IPS DF 19.7 (cell line): ENCODE measurements at places on chromosomes 13 and 19.

DNA sequence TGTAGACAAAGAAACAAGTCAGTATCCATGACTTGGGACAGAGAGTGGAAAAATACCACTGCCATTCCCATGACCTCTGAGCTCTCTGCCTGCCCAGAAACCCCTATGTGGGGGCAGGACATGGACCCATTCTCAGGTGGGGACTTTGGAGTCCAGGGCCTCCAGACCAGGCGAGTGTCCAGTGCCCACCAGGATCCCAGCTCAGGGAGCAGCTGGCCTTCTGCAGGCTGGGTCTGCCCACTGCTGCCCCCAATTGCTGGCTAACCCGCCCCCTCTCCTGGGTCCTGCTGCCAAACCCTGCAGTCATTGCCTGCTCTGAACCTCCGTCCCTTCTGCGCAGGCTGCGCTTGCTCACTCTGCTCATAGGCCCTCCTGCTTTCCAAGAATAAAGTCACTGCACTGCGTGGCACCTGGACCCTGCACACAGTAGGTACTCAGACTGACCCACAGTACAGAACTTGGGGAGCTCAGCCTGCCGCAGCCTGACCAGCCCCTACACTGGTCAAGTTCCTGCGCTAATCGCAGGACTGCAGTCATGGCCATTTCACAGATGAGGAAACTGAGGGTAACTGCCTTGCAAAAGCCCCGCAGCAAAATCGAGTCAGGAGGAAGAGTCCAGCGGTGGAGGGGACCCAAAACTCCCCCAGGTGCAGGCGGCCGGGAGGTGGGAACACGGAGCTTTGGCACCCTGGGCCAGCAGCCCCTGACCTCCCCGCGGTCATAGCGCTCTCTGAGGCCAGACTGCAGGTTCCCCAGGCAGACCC, 774 bp downstream of the SLC7A10 start:
- DNase-seq, result no peak

- DNase-seq, result no peak
Measured at GRCh38 chr13:110664673-110665072, 41.2 kb downstream of the CARS2 start.

- no peak for DNase-seq
Measured at GRCh38 chr13:30869491-30869890, 36.6 kb upstream of the MEDAG start.

- no peak for DNase-seq
Measured at GRCh38 chr19:20318616-20319015, 151.6 kb downstream of the ZNF486 start.

GRCh38 chr13:33229446-33230177, 55.9 kb downstream of the STARD13 start:
- DNase-seq, result no peak

DNA sequence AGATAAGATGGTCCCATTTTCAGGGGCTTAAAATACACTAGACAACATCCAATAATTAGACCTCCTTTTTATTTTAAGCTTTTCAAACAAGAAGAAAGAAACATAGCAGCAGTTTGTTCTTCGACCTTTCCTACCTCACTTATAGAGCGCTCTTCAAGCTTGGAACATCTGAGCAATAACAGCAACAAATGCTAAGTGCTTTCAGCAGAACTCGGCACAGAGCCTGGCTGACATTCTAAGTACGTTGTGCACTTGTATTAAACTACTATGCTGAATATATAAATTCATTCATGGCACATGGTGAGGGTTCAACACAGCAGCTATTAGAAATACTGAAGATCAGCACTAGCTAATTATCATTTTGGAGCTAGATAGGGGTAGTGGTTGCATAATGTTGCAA, 256.1 kb upstream of the MAB21L1 start:
- no peak for DNase-seq

DNA sequence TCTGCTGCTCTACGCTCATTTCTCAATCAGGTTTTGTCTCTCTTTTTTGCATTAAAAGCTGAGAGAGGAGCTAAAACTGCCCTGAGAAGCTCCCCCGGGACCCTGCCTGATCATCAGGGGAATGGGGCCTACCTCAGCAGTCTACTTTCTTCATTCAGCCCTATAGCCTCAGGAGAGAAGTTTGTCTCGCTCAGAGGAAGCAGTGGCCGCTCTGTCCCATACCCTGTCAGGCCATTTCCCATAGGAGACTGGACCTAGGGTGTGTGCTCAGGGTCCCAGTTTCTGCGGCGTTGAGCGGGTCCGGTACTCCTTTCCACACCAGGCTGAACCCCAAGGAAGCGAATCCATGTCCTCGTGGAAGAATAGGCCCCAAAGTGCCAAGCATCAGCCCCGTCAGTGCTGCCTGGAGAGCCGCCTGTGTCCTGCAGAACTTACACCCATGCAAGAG, 21.7 kb downstream of the UBE2L5 start:
- no peak for DNase-seq

- DNase-seq, result no peak
Measured at GRCh38 chr19:33392341-33393285, 19.1 kb downstream of the CEBPG start.

GRCh38 chr19:54154603-54155345, 4.7 kb downstream of the LENG1 start:
- no peak for DNase-seq

DNA sequence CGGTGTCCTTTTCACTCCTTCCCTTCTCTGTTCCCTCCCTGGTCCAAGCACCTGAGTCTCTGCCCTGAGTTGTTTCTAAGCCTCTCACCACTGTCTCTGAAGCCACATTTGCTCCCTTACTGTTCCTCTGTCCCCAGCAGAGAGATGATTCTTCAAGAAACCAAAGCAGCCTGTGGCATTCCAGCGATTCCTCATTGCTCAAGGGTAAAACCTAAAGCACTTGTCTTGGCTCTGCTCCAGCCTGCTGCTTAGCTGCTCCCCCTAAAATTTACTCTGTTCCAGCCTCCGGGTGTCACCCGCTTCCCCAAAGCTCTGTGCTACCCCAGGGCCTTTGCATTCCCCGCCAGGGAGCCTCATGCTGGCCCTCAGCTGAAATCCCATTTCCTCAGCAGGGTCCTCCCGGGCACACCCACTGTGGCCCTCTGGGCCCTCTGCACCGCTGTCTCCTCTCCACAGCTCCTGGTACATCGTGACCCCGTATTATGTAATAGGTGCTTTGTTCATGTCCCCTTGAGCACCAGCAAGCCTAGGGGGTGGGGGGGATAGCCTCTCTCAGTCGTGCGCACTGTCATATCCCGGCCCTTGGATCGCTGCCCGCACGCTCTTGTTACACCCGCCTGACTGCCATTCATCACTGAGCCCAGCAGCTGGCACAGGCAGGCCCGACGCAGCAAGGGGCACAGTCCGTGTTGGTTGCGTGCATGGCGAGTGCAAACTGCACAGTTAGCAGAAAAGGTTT, 15.8 kb downstream of the TECR start:
- DNase-seq, result no peak

GRCh38 chr19:11843722-11844121, 4.8 kb upstream of the ZNF439 start:
- DNase-seq, result no peak

GRCh38 chr13:49540552-49540951, 44.8 kb downstream of the PHF11 start:
- peak; percentile 7 for DNase-seq

GRCh38 chr13:85549819-85550218, 249.4 kb downstream of the SLITRK6 start:
- no peak for DNase-seq

DNA sequence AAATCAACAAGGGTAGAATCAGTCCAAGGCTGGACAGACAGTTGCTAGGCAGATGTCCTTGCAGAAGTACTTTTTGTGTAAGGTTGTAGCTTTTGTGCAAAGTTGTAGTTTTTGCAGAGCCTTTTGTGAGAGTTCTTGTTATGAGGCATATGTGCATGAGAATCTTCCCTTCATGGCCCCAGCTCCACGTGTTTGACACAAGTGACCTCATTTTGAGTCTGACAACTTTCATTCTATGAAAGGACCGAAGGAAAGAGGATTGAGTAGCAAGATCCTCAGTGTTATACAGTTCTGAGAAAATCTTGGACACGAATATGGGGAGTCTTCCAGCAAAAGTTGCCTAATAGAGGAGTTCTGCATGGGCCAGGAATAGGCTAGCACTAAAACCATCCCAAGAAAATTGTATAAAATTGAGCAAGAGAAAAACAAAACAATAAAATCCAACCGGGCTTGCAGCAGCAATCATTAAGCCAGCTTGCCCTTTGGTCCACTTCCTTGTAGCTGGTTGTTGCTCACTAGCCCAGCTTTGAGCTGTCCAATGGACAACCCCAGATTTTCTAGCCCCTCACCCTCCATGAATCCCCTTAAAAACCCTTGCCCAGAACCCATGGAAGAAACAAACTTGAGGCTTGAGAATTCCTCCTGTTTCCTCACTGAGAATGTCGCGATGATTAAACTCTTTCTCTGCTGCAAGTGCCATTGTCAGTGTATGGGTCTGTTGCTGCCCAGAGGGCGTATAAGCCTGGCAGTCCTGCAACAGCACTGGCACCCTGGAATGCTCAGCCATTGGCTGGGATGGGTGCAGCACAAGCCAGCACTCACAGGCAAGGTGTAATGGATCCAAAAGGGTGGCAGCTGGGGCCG, 6.5 kb downstream of the EPSTI1 start:
- DNase-seq, result no peak

- no peak for DNase-seq
Measured at GRCh38 chr13:109725995-109726637, 60.3 kb downstream of the IRS2 start.

DNA sequence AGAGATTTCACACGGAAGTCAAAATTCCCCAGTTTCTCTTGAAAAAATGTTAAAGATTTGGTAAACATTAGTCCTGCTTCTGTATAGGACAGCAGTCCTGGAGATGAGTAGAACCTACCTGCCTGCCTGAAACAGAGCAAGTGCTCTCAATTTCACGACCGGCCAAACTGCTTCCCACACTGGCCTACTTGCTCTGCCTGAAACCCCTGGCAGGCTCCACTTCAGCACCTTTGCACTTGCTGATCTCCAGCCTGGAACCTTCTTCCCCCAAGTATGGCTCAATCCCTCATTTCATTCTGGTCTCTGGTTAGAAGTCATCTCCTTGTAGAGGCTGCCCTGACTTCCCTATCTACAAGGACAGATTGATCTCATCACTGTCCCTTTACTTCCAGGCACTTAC, 271.4 kb downstream of the DLEU7 start:
- DNase-seq, result no peak

DNA sequence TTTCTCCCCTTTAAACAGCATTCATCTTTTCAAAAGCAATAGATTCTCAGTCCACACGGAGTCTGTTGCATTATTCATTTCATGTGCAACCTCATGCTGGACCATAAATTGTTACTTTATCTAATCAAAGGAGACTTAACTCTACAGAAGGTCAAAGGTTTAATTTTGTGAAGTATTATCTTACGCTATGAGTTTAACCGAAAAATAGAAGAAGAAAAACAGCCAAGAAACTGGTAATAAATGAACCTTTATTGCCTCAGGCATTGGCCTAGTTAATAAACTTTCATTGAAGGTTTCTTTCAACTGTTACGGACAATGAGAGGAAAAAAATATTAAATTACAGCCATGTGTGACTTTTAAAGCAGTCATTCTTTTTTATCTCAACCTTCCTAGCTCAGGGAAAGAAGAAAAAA, 223.6 kb downstream of the DACH1 start:
- no peak for DNase-seq

DNA sequence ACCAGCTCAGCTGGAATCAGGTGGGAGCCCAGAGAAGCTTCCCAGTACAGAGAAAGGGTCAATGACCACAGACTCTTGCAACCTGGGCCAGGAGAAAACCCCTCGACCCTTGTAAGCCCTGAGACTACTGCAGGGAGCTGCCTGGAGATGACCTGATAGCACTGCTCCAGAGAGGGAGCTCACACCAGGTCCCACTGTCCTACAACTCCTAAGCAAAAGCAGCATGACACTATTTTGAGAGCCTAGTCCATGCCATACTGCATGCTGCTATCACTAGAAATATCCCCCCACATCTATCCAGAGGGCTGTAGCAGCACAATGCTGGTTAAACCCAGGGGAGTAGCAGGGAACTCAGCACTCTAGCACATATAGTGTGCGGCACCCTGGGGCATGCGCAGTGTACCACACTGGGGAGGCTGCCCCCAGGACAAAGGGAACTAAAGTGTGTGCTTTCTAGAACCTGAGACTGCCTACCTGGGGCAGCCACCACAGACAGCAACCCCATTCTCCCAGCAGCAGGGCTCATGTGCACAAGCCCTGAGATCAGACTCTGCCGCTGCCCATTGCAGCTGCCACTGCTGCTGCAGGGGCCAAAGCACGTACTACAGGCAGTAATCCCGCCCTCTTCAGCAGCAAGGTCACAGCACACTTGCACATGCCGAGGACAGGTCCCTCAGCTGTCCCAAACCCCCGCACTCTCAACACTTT, 27.1 kb upstream of the N4BP2L1 start:
- DNase-seq, result peak; percentile 5

GRCh38 chr19:892243-892893, 619 bp downstream of the MED16 start:
- DNase-seq, result no peak

DNA sequence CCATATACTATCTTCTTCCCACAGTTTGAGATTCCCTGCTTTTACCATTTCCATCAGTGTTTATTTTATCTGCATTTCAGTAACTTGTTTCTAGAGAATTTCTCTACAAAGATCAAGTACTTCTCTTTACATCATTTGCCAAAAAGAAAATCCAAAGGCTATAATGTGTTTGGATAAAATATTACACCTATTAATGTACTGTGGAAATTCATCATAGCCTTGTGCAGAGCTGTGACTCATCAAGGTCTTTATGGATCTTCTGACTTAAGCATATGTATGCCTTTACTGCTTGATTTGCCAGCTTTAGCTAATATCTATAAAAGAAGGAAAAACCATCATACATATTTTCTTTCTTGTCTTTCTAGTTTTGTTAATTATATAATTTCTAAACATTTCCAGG, 9.6 kb upstream of the HTR2A start:
- DNase-seq, result no peak

DNA sequence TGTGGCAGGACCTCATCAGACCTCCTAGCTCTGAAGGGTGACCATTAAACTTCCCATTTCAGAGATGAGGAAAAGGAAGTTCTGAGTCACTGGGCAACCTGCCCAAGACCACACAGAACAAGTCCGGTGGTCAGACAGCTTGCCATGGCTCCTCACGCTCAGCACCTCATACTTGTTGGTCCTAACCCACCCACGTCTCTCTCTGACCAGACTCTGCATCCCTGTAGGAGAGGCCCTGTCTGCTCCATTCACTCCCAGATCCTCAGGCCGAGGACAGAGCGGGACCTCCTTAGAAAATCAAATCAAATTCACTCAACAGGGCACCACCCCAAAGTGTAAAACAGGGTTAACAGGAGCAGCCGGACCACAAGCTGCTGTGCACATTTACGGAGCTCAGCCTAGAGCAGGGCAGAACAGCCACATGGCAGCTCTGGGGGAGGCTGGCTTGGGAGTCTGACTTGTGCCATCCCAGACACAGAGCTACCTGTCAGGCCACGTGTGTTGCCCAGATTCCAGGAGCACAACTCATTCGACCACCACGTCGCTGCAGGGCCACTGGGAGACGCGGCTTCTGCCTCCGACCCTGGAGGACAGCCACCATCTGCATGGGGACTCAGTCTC, 1.7 kb downstream of the MIER2 start:
- DNase-seq, result no peak

- no peak for DNase-seq
Measured at GRCh38 chr13:111461445-111462149, 141.2 kb downstream of the TEX29 start.

GRCh38 chr13:29771247-29771646, 79.2 kb downstream of the UBL3 start:
- no peak for DNase-seq
